Fibroblast of lung (primary cell): ENCODE measurements at places on chromosomes 16 and 17. TPM values are rescaled to one million over a fixed set of nuclear protein-coding genes. Genes with fewer than 3 reads are reported as not detected.

DNA sequence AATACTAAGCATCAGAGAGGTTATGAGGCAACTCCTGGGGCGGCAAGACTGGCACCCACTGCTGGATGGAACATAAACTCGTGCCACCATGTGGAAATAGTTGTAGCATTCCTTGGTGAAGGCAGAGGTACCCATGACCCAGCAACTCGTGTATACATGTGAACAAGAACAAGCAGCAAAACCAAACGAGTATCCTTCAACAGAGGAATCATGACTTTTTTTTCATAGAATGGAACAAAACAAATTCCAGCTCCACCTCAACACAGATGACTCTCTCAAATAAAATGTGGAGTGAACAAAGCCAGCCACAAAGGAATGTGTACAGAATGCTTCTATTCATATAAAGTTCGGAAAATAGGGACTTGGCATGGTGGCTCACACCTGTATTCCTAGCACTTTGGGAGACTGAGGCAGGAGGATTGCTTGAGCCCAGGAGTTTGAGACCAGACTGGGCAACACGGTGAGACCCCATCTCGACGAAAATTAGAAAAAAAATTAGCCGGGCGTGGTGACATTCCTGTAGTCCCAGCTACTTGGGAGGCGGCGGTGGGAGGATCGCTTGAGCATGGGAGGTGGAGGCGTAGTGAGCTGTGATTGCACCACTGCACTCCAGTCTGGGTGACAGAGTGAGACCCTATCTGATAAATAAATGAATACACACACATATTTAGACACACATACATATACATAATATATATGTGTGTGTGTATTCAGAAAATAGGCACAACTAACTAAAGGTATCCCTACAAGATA is 35.3 kb downstream of the B9D1 start:
- peak; percentile 95 for DNase-seq

DNA sequence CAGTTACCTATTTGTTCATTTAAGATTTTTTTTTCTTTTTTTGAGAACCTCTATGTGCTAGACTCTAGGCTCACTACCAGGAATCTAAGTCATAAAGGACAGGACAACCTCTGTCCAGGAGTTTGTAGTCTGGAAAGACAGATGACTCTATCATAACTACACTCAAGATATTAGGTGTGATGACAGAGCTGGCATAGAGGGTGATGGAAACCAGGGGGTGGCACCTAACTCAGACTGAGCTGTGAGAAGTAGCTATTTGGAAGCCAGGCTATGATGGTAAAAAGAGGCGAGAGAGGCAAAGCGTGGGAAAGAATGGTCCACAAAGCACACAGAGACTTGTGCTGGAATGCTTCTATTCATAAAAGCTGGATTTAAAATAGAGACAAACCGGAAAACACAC is 372.3 kb downstream of the SEC14L1 start:
- DNase-seq, result no peak

- DNase-seq, result no peak
Observed at GRCh38 chr17:74981318-74981978, 6.0 kb upstream of the CDR2L start.

DNA sequence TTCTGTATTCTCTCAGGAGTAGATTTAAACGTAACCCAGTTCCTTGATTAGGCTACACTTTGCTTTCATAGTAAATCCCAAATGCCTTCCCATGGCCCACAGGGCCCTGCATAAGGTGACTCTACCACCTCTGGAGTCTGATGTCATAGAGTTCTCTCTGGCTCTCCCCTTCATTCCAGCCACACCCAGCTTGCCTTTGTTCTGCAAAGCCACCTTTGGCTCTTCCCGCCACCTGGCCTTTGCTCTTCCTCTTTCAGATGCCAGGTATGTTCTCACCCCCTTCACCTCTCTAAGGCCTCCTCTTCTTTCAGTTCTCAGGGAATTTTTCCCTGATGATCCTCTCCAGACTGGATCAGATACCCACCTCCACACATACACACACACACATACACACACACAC is 141.3 kb upstream of the HSBP1 start:
- DNase-seq, result no peak

- peak; percentile 28 for DNase-seq
Observed at GRCh38 chr16:70736465-70737376, 50.9 kb upstream of the MTSS2 start.

- DNase-seq, result peak; percentile 60
Observed at GRCh38 chr16:53429221-53429943, 4.9 kb upstream of the RBL2 start.

DNA sequence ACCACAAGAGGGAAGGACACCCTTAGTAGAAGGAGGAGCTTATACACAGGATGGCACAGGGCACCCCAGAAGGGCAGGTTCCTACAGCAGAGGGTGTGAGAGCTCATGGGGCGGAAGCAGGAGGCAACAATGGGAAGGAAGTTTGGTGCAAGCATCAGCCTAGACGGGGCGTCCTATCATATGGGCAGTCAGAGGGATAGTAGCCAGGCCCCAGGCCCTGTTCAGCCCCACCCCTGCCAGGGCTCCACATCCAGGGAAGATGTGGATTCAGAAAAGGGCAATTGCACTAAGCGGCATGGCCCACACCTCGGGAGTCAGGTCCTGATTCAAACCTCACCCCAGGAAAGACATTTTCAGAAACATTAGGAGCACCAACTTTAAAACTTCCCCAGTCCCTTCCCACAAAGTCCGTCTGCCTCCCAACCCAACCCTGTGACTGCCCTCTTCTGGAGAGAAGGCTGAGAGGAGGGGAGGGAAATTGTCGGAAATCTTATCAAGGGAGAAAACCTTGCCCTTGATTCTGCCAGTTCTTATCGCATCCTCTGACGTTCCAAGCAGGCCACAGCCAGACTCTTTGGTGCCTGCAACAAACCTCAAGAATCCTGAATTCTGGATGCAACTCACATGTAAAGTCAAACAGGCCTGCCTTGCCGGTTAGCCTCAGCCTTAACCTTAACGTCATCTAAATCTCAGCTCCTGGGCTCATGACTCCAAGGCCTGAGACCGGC is 198.8 kb upstream of the CDH5 start:
- DNase-seq, result peak; percentile 96

GRCh38 chr16:2787406-2787805 is at the start of gene PRSS33:
Gene PRSS33, minus strand, starts transcription at chr16:2787560. Its CDS starts 1,013 bp downstream, at chr16:2786547.
- DNase-seq, result no peak

- peak; percentile 67 for DNase-seq
Observed at GRCh38 chr17:40177275-40177874, at the start of gene RAPGEFL1. Gene RAPGEFL1, plus strand, starts transcription at chr17:40177470. Its CDS starts 392 bp downstream, at chr17:40177862.

DNA sequence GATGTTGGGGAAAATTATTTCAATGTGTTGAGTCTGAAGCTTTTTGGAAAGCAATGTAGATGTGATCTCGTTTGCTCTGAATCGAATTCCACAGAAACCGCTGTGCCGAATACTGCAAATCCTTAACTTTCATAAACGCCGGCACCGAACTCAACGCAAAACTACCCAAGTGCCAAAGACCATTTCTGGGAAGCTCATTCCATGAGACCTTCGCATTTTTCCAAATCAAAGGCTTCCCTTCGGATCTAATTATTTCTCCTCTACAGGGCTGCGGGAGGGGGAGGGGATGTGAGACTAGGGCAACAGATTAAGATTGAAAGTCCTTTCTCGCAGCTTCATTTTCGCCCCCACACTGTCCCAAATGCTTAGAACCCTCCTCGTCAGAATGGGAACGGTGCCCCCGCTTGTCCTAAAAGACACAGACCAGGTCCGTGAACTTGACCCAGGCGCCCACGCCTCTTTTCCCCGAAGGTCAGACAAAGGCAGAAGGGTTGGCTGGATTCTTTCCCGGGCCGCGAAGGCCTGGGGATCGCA is 4.0 kb downstream of the PRAC1 start:
- DNase-seq, result no peak

- DNase-seq, result no peak
Observed at GRCh38 chr17:81524865-81525159, 3.4 kb upstream of the FSCN2 start.

GRCh38 chr17:19371259-19372010 is 6.9 kb upstream of the MAPK7 start:
- no peak for DNase-seq

- DNase-seq, result no peak
Observed at GRCh38 chr16:81276323-81276722, 37.8 kb downstream of the BCO1 start.

The SLC6A2 gene
- not detected in 2 replicates for total RNA-seq

The TLCD2 gene
- 5.1 and 9.7 TPM in 2 replicates for total RNA-seq

The IL21R gene
- total RNA-seq, result 1.8 and 7.4 TPM in 2 replicates

The EME2 gene
- total RNA-seq, result 5.4 and 8.3 TPM in 2 replicates

The WNT9B gene
- not detected in 2 replicates for total RNA-seq

The UBE2Z gene
- 46.7 and 55.2 TPM in 2 replicates for total RNA-seq

The SLFN14 gene
- total RNA-seq, result not detected in 2 replicates

The PITPNM3 gene
- 0.77 and 0.99 TPM in 2 replicates for total RNA-seq
